ENCODE measurements at places on chromosomes 5 and 9.

DNA sequence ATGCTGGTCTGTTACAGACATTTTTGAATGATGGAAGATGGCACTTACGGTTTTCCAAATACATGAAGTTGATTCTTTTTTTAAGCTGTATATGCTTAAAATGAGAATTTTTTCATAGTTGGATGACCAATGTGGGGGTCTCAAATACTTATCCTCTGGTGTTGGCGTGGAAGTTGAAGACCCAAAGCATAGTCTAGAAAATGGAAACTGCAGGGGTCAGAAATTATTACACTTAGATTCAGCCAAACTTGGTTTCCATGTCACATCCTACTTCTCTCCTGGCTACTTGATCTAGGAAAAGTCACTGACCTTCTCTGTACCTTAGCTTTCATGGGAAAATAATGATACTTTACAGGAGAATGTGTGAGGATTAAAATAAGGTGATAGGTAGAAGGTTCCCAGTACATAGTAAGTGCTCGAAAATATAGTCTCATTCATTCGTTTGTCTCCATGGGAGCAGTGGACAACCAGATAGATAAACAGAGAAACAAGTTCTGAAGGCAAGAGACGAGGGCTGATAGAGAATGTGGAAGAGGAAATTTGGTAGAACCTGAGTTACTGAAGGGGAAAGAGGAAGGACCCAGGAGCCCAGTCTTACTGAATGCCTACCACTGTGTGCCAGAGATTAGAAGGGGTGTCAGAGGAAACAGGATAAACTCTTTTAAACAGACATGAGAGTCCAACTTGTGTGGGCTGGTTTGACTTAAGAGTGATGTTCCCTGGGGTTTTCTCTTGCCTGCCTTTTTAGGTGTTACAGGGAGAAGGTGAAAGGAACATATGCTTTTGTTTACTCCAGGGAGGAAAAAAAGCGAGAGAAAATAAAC is 560.3 kb upstream of the KLF4 start:
- DNase-seq = no peak

DNA sequence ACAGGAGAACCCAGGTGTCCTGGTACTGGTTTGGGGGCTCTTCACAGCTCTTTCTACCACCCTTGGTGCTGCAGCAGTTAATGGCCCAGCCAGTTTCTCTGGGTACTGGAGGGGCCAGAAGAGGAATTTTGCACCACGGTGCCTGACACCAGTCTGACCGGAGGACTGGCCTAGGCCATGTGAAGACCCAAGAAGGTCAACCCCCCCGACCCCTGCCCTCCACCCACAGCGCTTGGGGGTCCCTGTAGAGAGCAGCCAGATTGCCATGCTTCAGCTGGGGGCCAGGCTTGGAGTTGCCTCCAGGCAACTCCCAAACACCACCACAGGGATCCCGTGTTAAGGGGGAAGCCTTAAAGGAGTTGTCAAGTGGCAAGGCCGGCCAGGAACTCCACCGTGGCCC is 6.2 kb downstream of the ARSI start:
- DNase-seq = no peak

DNA sequence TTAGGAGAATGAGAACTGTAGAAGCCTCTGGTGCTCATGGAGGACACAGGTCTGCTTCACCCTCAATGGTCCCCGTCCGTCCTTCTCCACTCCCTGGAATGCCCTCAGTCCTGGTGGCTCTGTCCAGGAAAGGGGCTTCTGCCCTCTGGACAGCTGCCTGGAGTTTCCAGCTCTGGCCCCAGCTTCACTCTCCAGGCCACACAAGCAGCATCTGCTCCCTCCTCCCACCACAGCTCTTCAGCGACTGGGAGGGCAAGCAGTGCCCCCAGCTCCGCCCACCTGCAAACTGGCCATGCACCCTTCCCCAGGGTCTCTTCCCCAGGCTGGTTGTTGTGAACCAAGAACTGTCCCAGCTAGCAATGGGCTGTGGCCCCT is 4.7 kb downstream of the SARDH start:
- DNase-seq = no peak

DNA sequence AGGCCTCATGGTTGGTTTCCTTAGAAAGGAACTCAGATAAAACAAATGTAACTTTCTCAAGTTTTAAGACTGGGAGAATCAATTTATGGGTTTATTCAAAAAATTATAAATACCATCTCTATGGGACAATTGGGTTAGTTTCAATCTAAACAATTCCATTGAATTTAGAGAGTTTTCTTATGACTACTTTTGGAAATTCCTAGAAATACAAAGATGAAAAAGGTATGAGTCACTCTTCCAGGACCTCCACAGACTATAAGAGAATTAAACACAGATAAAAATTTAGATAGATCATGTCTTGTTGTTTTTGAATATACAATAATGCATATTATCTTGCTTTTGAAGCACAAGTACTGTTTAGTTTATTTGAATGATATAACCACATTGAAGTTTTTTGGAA is 188.7 kb downstream of the CHSY3 start:
- no peak for DNase-seq

- DNase-seq = no peak
These were observed 22.7 kb upstream of the UBLCP1 start for GRCh38 chr5:159240301-159240870.

GRCh38 chr9:10144355-10144754 is 468.4 kb downstream of the PTPRD start:
- DNase-seq = no peak

DNA sequence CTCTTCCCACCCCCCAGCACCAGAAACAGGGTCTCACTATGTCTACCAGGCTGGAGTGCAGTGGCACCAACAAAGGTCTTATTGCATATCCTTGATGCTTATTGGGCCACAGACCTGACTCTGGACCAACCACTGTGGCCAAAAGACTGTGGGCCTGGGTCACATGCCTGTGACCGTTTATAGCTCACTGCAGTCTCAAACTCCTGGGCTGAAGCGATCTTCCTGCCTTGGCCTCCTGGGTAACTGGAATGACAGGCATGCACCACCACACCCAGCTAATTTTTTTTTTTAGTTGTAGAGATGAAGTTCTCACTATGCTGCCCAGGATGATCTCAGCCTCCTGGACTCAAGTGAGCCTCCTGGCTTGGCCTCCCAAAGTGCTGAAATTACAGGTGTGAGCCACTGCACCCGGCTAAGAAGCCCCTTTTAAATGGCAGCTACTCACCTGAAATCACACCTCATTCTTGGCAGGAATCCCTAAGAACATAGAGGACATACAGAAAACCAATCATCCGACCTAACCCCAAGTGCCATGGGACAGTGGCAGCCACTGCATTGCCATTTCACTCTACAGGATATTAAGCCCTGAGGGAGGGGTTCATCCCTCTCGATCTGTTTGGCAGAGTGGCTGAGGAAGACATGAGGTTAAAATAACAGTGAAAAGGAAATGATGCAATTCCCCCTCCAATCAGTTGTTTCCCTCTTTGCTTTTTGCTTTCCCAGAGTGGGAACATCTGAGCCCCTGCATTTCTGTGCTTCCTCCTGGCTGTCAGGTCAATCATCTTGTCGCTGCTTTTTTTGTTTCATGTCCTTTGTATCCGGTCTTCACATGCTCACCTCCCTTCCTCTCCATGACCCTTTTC is 74.6 kb downstream of the LRRC70 start:
- no peak for DNase-seq

GRCh38 chr9:90818279-90818678 is 16.7 kb downstream of the SYK start:
- no peak for DNase-seq

DNA sequence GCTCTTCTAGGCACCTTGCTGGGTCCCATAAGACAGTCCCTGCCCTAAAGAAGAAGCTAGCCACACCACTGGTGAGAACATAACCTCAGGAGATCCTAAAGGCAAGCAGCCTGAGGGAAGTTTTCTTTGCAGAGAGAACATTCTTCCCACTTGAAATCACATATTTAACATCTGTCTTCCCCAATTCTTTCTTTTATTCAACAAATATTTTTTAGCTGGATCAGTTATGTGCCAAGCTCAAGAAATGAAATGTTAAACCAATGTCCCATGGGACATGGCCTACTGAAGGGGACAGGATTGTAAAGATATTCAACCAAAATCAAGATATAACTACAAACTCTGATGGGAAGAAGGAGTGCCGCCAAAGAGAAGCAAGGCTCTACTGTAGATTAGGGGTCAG is 36.5 kb downstream of the FOXI1 start:
- DNase-seq = no peak

- DNase-seq = no peak
These were observed 26.4 kb upstream of the EXOC3 start for GRCh38 chr5:416636-416960.

DNA sequence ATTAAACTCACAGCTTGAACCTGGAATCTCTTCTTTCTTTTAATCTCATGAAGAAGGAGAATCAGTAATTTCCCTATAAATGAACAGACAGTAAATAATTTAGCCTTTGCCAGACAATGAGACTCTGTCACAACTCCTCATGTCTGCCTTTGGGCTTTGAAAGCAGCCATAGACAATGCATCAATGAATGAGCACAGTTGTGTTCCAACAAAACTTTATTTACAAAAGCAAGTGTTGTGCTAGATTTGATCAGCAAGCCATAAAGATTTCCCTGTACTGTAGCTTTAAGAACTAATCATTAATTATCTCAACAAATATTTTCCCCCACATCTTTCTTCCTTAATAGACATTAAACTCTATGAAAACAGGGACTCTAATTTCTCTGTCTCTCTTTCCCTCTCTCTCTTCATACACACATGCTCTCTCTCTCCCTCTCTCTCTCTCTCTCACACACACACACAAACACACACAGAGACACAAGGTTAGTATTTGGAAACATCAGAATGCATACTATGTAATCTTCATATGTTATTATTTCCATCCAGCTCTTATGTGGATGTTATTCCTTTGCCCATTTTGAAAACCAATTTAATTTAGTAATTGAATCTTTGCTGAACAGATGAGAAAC is 1209.8 kb upstream of the CDH6 start:
- no peak for DNase-seq

- DNase-seq = peak; percentile 28
These were observed 34.1 kb upstream of the ARRDC3 start for GRCh38 chr5:91417219-91417618.
